Omental fat pad (tissue), 4 donors: ENCODE measurements at places on chromosomes 6 and 20. TPM values are rescaled to one million over a fixed set of nuclear protein-coding genes. Genes with fewer than 3 reads are reported as not detected.

- DNase-seq = no peak
Measured at GRCh38 chr6:41545247-41545702, 906 bp upstream of the FOXP4 start.

DNA sequence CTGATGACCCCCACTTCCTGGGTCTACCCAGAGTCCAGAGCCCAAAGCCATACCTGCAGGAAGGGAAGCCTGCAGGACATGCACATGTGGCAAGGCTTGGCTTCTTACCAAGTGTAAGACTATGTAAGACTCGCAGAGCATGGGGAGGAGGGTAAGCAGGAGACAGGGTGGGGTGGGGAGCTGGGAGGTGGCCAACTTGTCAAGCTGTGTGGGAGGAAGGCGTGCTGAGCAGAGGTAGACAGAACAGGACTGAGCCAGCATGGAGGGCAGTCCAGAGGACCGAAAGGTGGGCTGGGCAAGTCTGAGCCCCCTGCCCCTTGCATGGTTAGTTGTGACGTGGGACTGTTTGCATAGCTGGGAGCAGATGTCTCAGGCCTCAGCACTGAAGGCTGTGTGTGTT is 53.4 kb upstream of the RNF24 start:
- DNase-seq = no peak

DNA sequence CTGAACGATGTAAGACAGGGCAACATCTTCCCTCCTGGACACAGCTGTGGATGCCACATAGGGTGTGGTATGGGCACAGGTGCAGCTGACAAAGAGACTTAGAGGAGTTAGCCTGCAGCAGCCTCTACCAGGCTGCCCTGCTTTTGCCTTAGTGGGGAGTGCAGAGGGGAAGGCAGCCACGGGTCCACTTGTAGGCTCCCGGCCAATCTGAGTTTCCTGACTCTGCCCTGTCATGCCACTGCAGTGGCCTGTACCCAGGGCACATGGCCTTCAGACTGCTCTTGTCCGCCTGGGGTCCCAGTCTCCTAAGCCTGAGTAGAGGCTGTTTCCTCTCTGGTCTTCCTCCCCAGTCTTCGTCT is 17.1 kb upstream of the CST9L start:
- DNase-seq = no peak

DNA sequence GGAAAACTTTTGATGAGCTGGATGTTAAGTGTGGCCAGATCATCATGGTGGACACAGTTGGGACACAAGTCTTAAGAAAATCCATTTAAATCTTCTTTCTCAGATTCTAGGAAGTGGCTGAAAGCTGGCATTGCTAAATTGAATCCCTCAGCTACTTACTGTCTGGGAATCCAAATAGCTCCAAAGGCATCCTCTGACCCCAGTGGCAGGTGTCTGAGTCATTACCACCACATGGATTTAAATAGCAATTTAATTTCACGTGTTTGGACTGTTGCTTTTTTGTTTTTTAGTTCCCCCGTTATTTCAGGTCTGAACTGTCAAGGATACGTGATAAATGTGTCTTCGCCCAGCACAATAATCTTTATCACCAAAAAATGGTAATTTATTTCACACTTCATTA is 33.2 kb upstream of the HDGFL1 start:
- DNase-seq = no peak

TFAP2C gene
- total RNA-seq = 2.8 TPM

GRCh38 chr20:36802326-36803222 is 29.0 kb upstream of the DSN1 start:
- DNase-seq = no peak

DNA sequence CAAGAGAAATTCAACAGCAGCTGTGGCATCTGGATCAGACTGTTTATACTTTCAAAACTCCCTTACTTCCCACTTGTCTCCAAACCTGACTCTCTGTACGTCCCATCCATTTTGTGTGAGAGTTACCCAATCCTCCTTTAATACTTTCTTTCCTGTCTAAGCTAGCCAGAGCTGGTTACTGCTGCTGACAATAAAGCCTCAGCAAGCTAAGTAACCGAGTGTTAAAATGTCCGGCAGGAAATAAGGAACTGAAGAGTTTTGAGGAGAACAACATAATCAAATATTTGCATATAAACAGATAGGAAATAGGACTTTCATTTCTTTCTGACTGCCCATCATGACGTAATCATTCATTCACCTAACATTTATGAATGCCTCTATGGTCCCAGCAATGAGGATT is 11.6 kb downstream of the TMEM30A start:
- DNase-seq = no peak

GRCh38 chr6:106125925-106126435 is 39.8 kb downstream of the PRDM1 start:
- DNase-seq = no peak

DNA sequence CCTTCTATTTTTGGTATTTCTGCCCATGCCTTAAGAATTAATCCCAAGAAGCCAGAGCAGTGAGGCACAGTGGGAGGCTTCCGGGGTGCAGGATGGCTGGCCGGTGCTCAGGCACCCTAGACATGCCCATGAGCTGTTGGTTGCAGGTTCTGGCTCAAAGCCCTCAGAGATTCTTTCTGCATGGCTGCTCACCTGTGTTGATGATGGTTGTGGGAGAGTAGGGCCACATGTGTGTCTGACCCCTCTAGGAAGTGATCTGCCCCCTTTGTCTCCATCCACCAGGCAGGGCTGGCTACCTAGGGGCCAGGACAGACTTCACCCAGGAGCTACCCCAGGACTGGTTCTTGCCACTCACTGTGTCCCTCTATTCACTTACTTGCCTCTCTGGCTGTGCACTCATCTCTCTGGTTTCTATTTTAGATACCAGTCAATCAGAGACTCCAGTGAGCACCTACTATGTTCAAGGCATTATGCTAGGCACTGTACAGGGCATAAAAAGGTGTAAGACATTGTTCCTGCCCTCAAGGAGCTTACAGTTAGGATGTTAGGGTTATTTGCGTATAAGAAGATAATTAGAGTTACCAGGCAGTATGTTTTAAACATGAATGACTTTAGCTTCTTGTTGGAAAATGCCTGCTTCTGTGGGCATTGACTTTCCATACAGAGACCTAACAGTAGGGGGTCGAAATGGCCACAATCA is 16.8 kb downstream of the CD83 start:
- DNase-seq = no peak

IFNGR1 gene
- total RNA-seq = 158 TPM

GRCh38 chr6:81759782-81760181 is 7.3 kb upstream of the TENT5A start:
- DNase-seq = no peak

DNA sequence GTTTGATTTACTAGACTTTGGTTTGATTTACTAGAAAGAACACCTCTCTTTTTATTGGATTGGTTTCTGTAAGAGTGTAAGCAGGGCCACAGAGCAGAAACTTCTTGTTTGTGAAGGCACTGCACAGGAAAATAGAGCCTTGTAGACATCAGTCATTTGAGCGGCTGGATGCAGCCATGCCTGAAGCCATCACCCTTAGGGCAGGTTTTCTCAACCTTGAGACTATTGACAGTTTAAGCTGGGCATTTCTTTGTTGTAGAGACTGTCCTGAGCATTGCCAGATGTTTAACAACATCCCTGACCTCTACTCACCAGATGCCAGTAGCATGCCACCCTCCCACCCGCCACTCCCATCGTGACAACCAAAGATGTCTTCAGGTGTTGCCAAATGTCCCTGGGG is 130.2 kb upstream of the SULF2 start:
- no peak for DNase-seq

- DNase-seq = no peak
Measured at GRCh38 chr20:32028647-32029372, 18.6 kb downstream of the CCM2L start.

IL20RA gene
- total RNA-seq = 1.1 TPM

DNA sequence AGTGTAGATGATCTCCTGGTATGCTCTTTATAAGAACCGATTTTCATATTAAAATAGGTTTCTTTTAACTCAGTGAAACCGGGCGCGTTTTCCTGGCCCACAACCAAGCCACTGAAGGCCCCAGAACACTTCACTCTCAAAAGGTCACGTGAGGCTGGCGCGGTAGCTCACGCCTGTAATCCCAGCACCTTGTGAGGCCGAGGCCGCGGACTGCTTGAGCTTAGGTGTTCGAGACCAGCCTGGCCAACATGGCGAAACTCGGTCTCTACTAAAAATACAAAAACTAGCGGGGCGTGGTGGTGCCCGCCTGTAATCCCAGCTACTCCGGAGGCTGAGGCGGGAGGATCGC is 402 bp upstream of the TAF8 start:
- DNase-seq = no peak

DNA sequence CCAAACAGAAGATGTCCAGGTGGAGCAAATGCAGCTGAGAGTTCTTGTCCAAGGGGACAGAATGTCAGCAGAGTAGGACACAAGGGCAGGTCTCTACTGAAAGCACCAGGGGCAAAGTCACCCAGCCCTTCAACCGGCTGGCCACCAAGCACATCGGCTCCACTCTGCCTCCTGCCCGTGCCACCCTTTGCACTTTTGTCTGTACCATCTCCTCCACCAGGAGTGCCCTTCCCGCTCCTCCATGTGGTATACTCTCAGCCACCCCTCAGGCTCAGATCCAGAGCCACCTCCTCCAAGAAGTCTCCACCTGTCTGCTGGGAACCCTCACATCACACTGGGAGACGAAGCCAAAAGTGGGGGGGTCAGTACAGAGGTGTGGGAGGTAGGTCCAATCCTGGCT is 4.1 kb upstream of the HSPA12B start:
- no peak for DNase-seq

MYLK4 gene
- total RNA-seq = 0.44 TPM
